ENCODE measurements at places on chromosomes 2 and 18.

DNA sequence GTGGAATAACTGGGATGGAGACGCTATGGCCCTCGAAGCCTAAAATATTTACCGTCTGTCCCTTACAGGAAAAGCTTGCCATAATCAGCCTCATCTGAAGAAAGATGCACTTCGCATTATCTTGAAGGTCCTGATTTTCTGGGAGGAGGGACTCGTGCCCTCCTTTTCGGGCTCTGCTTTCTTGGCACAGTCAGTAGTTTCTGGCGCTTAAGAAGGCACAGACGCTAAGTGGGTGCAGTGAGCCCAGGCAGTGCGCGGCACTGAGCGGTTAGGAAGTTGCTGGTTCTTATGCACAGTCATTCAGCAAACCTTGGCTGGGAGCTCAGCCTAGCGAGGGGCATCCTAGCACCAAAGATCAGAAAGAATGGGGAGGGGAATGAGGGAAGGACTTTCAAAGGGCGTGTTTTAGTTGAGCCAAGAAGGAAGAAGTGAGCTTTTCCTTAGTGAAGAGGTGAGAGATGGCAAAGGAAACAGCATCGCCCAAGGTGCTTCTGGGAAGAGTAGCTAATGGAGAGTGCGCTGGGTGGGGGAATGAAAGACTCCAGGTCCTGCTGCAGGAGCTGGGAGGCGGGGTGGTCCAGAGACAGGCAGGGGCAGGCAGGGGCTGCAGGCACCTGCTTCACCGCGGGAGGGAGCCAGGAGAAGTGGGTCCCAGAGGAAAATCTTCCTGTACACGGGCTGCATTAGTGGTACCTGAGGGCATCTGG, 64.1 kb downstream of the ZCCHC2 start:
- DNase-seq, result no peak

DNA sequence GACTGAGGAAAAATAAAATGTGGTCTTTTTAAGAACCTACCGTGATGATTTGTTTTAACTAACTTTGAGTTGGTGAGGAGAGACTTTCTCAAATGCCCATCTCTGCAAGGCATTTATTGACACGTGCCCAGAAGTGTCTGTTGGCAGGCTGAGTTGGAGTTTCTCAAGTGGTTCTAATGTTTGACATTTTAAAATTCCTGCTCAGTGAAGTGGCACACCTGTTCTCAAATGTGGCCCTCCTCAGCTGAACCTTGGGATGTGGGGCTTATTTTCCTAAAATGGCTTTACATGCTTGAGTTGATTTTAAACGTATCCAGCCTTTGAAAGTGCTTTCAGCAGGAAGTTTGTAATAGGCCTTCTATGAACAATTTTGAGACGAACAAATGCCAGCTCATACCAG, 876 bp upstream of the CAVIN2 start:
- no peak for DNase-seq

GRCh38 chr2:119242276-119243119, 18.9 kb downstream of the STEAP3 start:
- DNase-seq, result no peak

GRCh38 chr2:237798236-237799059, at the start of gene RBM44:
TSS of gene RBM44 (plus strand) at chr2:237798779. CDS start at chr2:237813610, 14,831 bp downstream.
- DNase-seq, result no peak

DNA sequence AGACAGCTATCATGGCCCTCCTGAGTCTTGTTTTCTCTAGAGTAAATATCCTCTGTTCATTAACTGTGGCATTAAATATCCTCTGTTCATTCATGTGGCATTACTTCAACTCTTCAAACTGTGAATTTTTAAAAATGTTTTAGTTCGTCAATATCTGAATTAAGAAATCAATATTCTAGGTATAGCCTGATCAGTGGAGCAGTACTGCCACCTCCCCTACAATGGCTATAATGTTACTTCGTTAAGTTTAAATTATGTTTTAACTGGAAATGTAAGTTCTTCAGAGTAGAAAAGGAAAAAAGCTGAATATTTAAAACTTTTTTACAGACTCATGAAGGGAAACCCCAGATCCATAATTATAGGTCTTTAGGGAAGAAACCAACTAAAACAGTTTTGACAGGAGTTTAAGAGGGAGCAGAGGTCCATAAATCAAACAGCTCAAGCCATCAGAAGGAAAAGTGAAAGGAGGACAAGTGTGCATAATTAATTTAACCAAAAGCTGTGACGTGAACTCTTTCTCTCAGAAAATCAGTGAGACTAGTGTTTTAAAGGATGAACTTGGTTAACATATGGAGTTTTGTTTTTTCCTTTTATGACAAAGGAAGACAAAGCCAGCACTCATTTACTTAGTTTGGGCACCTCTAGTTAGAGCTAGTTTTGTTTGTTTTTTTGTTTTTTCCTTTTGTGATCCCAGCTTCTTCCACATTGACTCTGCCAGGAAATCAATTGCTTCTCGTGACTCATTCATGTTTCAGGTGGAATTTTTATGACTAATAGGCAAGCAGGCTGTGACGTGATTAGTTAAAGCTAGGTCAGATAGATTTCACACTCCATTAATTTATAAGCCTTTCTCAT, 44.9 kb downstream of the RBBP8 start:
- DNase-seq, result peak; percentile 52

GRCh38 chr2:67616749-67617148, 219.6 kb downstream of the ETAA1 start:
- DNase-seq, result no peak

DNA sequence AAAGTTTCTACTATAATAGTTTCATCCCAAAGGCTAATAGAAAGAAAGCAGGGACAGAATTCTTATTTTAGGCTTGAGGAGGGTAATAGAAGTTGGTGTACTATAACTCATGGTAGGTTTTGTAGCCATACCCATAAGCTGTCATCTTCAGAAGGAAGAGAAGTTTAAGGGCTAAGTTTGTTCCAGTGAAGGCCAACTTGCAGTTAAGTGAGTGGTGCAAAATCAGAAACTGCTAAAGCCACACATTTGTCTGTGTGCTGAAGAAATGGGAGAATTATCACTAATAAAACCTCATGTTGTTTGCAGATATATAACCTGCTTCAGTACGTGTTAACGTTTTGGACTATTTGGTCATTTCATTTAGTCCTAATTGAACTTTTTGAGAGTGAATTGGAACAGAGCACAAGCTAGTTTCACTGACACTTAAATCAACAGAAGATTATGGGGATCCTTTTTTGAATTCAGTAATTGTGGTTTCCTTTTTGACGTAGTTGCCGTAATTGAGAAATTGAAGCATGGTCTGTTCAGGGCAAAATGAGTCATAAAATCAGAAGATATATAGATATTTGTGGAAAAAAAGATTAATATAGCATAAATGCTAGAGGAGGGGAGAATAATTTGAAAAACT, 69.1 kb downstream of the PHLPP1 start:
- no peak for DNase-seq

GRCh38 chr18:12359515-12359927, 17.5 kb downstream of the AFG3L2 start:
- DNase-seq, result no peak

- no peak for DNase-seq
Observed at GRCh38 chr18:62186499-62186773, 420 bp downstream of the PIGN start.

GRCh38 chr2:165877565-165878550, 75.7 kb downstream of the TTC21B start:
- DNase-seq, result peak; percentile 48

- DNase-seq, result peak; percentile 26
Observed at GRCh38 chr2:150485114-150485870, 2.2 kb downstream of the RND3 start.

DNA sequence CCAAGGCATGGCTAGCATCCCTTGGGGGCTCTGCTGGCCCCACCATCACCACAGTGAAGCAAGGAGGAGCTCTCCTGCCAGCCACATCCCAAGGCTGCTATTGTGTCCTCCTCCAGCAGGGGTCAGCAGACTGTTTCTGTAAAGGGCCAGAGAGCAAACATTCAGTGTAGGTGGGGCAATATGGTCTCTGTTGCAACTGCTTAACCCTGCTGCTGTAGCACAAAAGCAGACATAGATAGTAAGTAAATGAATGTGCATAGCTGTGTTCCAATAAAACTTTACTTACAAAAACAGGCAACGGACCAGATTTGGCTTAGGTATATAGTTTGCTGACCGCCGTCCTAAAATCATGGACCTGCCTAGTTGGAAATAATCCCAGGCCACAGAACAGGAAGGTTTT, 36.4 kb upstream of the ZBTB7C start:
- DNase-seq, result peak; percentile 56

- no peak for DNase-seq
Observed at GRCh38 chr2:42040643-42041278, 7.1 kb upstream of the PKDCC start.

DNA sequence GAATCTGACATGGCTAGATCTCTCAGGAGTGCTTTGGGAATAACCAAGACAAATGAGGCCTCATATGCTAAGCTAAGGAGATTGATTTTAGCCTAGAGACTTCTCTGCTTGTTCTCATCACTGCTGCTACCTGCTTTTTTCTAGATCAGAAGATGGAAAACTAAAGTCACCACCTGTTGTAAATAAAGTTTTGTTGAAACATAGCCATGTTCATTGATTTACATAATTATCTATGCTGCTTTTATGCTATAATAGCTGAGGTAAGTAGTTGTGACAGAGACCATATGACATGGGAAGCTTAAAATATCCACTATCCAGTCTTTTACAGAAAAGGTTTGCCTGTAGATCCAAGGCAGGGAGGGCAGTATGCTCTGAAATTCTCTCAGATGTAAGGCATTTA, 46.1 kb upstream of the CYP26B1 start:
- no peak for DNase-seq

GRCh38 chr2:166610180-166610912, 116.3 kb upstream of the SCN7A start:
- DNase-seq, result no peak

- no peak for DNase-seq
Observed at GRCh38 chr2:73091164-73091563, 19.7 kb upstream of the SFXN5 start.

- DNase-seq, result no peak
Observed at GRCh38 chr2:219727771-219728429, 100.5 kb downstream of the SLC4A3 start.

All from GM04504 (cell line).